ENCODE measurements at places on chromosomes 12 and 14. TPM values are rescaled to one million over a fixed set of nuclear protein-coding genes. Genes with fewer than 3 reads are reported as not detected.

DNA sequence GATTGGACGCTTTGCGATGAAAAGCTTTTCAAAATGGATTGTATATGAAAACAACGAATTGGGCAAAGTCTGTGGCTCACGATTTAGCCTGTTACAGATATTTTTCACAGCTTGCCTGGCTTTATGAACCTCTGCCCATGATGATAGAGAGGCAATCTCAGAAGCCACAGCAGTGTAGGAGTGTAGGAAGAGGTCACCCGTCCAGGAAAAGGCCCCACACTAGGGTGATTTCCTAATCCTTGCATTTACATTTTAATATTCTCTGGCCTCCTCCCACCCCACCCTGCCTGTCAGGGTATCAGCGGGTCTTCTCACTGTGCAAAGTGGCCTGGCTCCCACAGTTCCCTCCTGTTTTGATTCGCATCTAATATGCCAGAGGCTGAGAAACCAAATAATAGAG lies 81.8 kb upstream of the FOXN3 start:
- no peak for DNase-seq
- no peaks in the 10 kb centered on the region for H3K27me3 ChIP-seq
- H3K27ac ChIP-seq, result no peak overlapping the region

GRCh38 chr14:24317141-24317928 lies 6.0 kb downstream of the LTB4R start:
- H3K27ac ChIP-seq, result no peak overlapping the region
- H3K4me3 ChIP-seq, result no peak overlapping the region
- no peak for DNase-seq
- peaks cover 5% of the 10 kb centered on the region for H3K4me1 ChIP-seq

DNA sequence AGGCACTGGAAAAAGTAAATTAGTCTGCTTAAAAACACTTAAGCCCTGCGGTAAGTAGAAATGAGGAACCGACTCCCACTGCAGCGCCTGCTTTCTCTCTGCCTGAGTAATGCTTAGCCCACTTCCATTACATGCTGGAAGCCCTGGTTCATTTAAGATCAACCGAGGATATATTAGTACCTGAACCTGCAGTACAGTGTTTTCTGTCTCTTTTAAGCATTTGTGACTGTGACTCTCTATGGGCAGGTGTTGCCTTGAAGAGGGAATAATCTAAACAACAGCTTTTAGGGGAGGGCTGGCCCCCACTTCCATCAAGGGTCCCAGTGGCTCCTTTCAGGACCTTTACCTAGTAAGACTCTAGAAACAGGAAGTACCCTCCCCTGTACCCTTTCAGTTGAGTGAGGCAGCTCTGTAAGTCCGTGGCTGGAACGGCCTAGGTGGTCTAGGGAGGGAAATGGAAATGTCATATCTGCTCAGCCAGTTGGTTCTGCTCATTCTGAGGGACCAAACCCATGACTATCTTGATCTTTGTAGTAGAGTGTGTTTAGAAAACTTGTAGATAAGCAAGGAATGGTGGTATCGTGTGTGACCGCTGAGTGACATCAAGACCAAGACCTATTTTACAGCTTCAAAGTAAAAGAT lies 56.2 kb downstream of the FNTB start:
- peak overlapping the region; percentile 35 for H3K27ac ChIP-seq
- no peaks in the 10 kb centered on the region for H3K27me3 ChIP-seq
- H3K36me3 ChIP-seq, result peaks cover 51% of the 10 kb centered on the region

GRCh38 chr12:119301379-119301778 lies 33.1 kb upstream of the CCDC60 start:
- peaks cover 2% of the 10 kb centered on the region for H3K27me3 ChIP-seq
- H3K4me1 ChIP-seq, result peaks cover 16% of the 10 kb centered on the region
- no peak for DNase-seq

GRCh38 chr12:124031058-124031457 lies 58.0 kb downstream of the ZNF664 start:
- H3K27me3 ChIP-seq, result no peaks in the 10 kb centered on the region
- H3K36me3 ChIP-seq, result peaks cover 4% of the 10 kb centered on the region
- peaks cover 10% of the 10 kb centered on the region for H3K4me1 ChIP-seq
- no peak overlapping the region for H3K27ac ChIP-seq

DNA sequence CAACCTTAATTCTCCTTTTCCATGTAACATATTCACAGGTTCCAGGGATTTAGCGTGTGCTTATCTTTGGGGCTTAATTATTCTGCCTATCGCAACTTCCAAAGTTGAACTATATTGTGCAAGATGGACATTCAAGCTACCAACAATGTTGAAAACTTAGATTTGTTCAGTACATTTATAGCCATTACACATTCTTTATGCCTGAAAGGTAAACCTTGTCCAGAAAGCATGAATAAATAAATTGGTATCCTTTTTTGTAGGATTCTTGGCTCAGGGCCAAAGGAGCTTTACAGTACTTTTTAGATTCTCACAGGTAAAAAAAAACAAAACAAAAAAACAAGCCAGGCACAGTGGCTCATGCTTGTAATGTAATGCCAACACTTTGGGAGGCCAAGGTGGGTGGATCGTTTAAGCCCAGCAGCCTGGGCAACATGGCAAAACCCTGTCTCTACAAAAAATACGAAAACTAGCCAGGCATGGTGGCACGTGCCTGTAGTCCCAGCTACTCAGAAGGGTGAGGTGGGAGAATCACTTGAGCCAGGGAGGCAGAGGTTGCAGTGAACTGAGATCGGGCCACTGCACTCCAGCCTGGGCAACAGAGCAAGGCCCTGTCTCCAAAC lies 3.3 kb downstream of the C12orf56 start:
- H3K27ac ChIP-seq, result no peak overlapping the region
- peaks cover 5% of the 10 kb centered on the region for H3K4me1 ChIP-seq
- no peaks in the 10 kb centered on the region for H3K27me3 ChIP-seq
- H3K36me3 ChIP-seq, result no peaks in the 10 kb centered on the region
- no peak overlapping the region for H3K4me3 ChIP-seq

DNA sequence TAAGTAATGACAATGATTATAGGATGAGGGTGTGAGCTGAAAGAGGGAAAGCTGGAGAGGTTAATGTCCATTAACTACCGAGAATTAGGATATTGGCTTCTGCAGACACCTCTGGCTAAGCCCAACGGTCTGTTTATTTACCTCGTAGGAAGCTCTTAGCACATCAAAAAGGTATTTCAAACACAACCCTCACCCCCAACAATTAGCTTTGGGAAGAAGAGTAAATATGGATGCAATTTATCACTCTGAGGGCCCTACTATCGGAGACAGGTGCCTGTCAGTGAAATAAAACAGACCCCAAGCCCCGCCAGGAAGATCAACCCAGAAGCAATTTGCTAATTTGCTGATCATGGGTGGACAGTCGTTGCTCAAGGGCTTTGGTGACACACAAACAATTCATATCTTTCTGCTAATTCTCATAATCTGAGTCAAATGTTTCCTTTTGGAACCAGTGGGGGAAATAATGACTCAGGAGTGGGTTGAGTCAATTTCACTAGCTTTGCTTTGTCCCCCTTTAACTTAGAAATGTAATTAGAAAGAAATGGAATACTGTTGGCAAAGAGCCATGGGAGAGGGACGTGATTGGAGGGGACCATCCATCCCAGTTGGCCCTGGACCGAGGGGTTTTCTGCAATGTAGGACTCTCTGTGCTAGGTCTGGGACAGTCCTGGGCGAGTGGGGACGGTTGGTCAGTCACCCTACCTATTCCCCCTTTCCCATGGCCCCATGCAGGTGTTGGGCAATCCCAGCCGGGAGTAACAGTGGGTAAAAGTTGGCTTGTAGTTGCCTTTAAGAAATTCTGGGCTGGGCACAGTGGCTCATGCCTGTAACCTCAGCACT lies 99.1 kb upstream of the MED13L start:
- H3K4me1 ChIP-seq, result peaks cover 40% of the 10 kb centered on the region
- H3K36me3 ChIP-seq, result no peaks in the 10 kb centered on the region
- no peak overlapping the region for H3K4me3 ChIP-seq
- H3K27ac ChIP-seq, result no peak overlapping the region
- peaks cover 50% of the 10 kb centered on the region for H3K27me3 ChIP-seq
- DNase-seq, result no peak

- H3K27me3 ChIP-seq, result no peaks in the 10 kb centered on the region
- DNase-seq, result no peak
- no peak overlapping the region for H3K4me3 ChIP-seq
- peaks cover 36% of the 10 kb centered on the region for H3K36me3 ChIP-seq
- H3K27ac ChIP-seq, result peak overlapping the region; percentile 65
These were observed 31.9 kb downstream of the RESF1 start for GRCh38 chr12:31991146-31991545.

The KLHDC1 gene
- total RNA-seq, result 6.6 TPM

The OR6C2 gene
- total RNA-seq, result not detected

The MYBPC1 gene
- total RNA-seq, result not detected

The RNF41 gene
- total RNA-seq, result 48.1 TPM

The TAS2R13 gene
- total RNA-seq, result 3.8 TPM

Data from mesothelial cell of epicardium (in vitro differentiated cells).